DND-41 (cell line): ENCODE measurements at places on chromosomes 7 and 10.

DNA sequence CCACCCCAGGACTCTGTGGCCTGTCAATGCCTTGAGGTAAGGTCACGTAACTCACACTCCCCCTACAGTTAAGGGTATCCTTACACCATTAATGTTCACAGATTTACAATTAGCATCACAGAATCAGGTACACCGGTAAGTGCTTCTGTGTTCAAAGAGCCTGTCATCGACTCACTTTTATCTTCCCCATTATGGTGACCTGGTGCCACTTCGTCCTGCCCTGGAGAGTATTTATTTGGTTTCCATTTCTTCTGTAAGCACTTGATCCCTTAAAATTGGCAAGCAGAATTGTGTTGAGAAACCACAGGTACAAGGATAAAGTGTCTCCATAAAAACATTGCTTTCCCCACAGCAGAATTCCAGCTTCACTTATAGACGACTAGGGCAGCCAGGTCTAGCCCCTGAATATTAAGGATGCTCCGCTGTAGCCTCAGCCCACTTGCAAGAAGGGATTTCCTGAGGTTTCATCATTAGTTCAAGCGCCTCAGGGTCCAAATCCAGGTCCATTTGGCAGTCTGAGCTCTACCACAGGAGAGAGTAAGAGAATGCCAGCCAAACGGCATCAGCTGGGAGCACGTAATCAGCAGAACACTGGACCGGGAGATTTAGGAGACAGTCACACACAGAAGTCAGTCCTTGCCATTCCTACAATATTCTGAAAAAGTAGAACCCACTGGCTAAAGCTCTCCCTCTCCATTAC is 10.1 kb downstream of the ATXN7L1 start:
- DNase-seq, result no peak

- DNase-seq, result no peak
These were observed 5.8 kb upstream of the UPP1 start for GRCh38 chr7:48083114-48083830.

- DNase-seq, result no peak
These were observed 8.8 kb upstream of the ABI1 start for GRCh38 chr10:26869528-26869927.

DNA sequence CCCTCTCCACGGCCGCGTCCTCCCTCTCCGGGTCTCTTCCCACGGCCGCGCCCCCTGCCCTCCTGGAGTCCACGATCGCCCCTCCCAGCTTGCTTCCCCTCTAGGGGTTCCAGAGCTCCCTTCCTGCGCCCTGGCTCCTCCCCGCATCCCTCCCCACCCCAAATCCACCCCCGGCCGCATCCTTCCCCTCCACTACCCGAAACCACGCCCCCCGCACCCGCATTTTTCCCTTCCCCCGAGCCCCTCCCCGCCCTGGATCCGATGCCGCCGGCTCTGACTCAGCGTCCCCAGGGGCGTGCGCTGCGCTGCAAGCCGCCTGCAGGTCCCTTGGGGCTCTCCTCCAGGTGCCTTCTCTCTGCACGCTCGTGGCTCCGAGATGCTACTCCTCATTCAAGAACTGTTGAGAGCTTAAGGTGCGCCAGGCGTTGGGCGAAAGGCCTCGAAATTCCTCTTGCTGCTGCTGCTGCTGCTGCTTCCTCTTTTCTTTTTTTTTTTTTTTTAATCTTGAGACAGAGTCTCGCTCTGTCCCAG is 372 bp upstream of the TMEM130 start:
- peak; percentile 82 for DNase-seq

DNA sequence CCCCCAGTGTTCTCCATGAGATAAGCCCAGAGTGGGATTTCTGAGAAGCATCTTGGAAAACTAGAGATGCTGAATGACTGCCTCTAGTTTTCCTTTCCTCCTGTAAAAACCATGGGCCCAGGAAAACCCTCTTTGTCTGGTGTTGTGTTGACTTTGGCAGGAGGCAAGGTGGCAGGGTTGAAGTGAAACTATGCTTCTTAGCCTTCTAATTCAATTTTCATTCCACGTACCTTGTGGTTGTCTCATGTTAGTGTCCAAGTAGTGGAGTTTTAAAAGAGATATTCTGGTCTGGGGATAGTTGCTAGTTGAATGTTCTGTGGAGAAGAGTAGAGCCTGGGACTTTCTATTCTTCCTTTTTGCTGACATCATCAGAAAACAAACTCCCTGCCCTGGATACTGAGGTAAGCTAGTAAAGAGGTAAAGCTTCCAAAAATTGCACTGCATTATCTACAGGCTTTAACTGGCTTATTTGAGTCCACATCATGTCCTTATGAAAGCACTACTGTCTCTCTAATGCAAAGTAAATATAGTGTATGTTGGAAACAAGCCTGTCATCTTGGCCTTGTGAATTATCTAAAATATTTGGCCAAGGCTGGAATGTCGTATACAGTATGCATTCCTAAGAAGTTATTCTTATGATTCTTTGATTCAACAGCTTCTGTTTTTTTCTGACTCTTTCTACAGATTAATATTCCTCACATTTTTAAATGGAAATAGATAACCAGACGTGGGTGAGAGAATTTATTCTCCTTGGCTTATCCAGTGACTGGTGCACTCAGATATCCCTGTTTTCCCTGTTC is at the start of gene OR2F2:
Gene OR2F2, plus strand, starts transcription at position 708 of the 800 bp plus-strand sequence. Its CDS starts 0 bp downstream, at position 708.
- no peak for DNase-seq

DNA sequence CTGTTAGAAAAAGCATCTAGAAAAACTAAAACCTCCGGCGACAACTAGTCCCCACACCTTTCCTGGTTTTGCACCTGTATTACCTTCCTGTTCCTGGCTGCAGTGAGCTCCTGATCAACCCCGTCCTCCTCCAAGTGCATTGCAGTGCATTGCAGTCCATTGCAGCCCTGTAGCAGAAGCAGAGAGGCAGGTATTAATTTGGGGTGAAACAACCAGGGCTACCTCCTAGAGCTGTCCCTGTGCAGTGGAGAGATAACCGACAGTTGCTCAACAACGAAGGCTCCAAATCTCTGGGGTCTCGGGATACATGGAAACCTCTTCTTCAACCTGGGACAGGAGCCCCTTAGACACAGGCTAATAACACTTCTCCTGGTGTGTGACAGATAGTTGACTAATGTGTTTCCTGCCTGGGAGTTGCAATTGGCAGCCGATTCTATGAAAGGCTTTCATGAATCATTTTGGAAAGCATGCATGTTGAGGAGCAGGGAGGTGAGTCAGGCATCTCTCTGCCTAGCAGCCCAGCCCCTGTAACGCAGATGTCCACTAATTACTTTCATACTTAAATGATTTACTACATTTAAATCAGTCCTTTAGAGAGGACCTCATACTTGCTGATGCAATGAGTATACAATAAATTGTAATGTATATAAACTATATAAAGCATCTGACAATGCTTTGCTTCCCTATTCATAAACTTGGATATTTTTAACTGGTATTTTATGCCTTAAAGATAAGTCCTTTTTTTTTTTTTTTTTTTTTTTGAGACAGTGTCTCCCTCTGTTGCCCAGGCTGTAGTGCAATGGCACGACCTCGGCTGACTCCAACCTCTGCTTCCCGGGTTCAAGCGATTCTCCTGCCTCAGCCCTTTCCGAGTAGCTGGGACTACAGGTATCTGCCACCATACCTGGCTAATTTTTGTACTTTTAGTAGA is 59.0 kb downstream of the PRR15 start:
- no peak for DNase-seq

GRCh38 chr10:68925489-68925888 is 24.4 kb downstream of the DDX50 start:
- DNase-seq, result no peak

DNA sequence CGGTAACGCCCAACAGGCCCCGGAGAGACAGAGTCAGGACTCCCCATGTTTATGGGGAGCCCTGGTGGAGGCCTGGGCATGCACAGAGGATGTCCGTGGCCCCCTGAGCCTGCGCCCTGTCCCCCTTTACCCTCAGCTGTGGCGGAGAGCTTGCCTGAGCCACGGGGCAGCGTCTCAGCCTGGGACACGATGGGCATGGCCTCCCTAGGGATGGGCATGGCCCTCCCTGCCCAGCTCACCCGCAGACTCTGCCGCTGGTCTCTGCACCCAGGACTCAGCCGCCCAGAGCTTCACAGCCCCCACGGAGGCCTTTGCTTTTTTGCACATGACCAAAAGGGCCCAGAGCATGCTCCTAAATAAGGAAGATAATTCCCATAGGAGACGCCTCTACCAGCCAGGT is 394.2 kb downstream of the PTPRN2 start:
- no peak for DNase-seq

- no peak for DNase-seq
These were observed 10.7 kb upstream of the GPR146 start for GRCh38 chr7:1033546-1034145.

DNA sequence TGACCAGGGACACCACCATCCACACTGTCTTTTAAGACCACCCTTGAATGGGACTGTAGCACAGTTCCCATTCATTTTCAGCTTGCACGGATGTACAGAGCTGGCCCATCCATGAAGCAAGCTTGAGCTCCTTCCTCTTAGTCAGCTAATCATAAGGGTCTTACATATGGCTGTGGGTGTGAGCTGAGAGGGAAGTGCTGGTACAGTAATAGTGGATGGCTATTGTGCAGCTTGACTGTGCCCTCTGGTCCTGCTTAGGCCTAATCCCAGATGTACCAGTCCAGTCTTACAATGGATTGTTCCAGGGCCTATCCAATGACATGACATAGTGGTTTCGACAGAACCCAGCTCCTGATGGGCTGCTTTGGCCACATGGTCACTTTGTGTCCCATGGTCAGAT is 96.9 kb upstream of the ZNF438 start:
- DNase-seq, result peak; percentile 2

DNA sequence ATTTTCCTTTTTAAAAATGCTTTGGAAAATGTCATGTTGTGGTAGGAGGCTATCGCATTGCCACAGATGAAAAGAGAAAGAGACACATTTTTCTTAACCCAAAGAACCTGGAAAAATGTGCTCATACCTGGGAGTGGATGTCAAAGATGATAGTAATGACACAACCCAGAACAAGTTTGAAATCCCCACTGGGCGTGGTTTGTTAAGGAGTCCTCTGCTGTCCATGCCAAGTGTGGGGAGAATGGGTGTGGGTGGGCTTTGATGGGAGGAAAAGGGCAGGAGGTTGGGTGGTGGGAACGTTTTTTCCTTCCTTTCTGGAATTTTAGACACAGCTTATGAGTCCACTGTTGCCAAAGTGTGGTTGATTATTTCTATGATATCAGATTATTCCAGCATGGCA is 10.9 kb downstream of the OPTN start:
- DNase-seq, result no peak

- no peak for DNase-seq
These were observed 1.7 kb upstream of the WEE2 start for GRCh38 chr7:141706239-141707064.

GRCh38 chr10:5387169-5387568 is 17.5 kb downstream of the TUBAL3 start:
- DNase-seq, result no peak

DNA sequence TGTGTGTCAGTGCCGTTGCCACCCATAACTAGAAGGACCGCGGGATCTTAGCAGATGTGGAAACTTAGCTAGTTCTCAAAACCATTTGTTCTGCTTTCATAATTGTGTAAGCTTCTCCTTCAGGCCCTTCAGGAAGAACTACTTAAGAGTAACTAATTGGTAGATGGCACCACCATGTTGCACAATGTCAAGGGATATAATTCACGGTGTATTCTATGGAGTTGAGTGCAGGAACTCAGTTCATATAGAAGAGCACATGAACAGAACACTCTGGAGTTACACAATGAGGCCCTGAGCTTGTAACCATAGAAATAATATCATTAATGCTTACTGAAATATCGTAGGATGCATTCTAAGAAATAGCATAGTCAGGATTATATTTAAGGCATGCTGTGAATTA is 126.5 kb upstream of the GAD2 start:
- no peak for DNase-seq

GRCh38 chr10:11024596-11024995 is 6.9 kb downstream of the CELF2 start:
- DNase-seq, result no peak

- peak; percentile 33 for DNase-seq
These were observed 5.8 kb upstream of the ZNF22 start for GRCh38 chr10:44994752-44995530.

DNA sequence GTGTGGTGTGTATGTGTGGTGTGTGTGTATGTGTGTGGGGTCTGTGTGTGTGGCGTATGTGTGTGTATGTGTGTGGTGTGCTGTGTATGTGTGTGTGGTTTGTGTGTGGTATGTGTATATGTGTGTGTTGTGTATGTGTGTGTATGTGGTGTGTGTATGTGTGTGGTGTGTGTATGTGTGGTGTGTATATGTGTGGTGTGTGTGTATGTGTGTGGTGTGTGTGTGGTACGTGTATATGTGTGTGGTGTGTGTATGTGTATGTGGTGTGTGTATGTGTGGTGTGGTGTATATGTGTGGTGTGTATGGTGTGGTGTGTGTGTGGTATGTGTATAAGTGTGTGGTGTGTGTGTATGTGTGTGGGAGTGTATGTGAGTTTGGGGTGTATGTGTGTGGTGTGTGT is 428.7 kb downstream of the PAXIP1 start:
- DNase-seq, result no peak

DNA sequence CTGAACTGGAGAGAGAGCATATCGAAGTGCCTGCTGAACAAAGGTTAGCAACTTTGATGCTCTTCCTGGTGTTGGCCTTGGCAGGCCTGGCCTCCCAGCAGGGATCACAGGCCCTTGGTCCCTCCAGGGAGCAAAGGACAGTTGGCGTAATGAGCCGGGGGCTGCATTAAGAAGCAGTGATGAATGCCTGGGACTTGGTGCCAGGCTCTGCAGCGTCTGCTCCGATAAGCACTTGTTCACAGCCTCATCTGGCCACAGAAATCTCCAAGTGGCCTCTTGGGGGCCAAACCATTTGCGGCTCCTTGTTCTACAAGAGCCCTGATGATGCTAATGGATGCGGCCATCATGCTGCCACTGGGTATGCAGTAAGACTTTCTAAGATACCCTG is 31.8 kb downstream of the CRHR2 start:
- DNase-seq, result no peak

GRCh38 chr7:158082761-158083160 is 504.9 kb downstream of the PTPRN2 start:
- DNase-seq, result no peak

GRCh38 chr7:100400656-100401055 is 27.4 kb downstream of the PILRA start:
- peak; percentile 46 for DNase-seq

DNA sequence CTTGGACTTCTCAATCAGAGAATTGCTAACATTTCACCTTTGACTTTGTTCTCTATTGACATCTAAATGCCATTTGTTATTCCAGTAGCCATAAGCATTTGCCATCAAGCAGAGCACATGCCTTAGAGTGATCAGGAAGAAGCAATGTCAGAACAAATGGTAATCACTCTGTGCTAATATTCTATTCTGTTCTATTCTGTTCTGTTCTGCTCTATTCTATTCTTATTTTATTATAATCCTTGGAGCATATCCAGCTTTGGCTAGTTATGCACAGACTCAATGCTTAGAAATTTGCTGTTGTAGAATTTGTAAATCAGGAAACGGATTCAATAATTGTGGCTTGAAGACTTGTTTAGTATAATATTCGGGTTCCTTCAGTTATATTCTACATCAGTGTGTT is 175.4 kb downstream of the EXOC4 start:
- DNase-seq, result no peak

DNA sequence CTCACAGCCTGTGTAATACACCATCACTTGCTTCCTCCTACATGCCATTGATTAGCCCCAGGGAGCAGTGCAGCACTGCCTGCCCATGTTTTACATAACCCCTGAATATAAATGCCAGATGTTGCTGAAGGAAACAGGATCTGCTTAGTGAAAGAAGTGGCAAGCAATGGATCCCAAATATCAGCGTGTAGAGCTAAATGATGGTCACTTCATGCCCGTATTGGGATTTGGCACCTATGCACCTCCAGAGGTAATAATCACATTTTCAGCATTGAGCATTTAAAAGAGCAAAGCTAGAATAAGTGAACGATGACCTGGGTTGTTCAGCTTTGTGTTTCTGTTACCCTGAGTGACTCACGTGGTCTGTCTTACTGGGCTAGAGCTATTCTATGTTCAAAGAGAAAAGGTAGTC is at the start of gene AKR1C4:
Gene AKR1C4, plus strand, starts transcription at position 136 of the 412 bp plus-strand sequence. Its CDS starts 31 bp downstream, at position 167.
- DNase-seq, result no peak
